ENCODE measurements at places on chromosomes 16 and 17. TPM values are rescaled to one million over a fixed set of nuclear protein-coding genes. Genes with fewer than 3 reads are reported as not detected.

The STX1B gene
- total RNA-seq: 1.4 TPM

The PLA2G15 gene
- 15.0 TPM for total RNA-seq

The WNT3 gene
- total RNA-seq: 5.6 TPM

The NPTX1 gene
- 85.9 TPM for total RNA-seq

The PIPOX gene
- not detected for total RNA-seq
